ENCODE measurements at places on chromosomes 5 and 9. TPM values are rescaled to one million over a fixed set of nuclear protein-coding genes. Genes with fewer than 3 reads are reported as not detected.

The SLC4A9 gene
- not detected for total RNA-seq

The SOHLH1 gene
- total RNA-seq: not detected

The PTGDS gene
- total RNA-seq: 1.4 TPM

The PCDHGB7 gene
- 0.06 TPM for total RNA-seq

The CARD9 gene
- 0.34 TPM for total RNA-seq

The CMBL gene
- total RNA-seq: 19.1 TPM

The ADAMTS2 gene
- 0.08 TPM for total RNA-seq

The GRK6 gene
- 25.4 TPM for total RNA-seq

The OBP2B gene
- not detected for total RNA-seq

The GDNF gene
- total RNA-seq: 0.05 TPM

The RNF38 gene
- total RNA-seq: 11.5 TPM

The DDX4 gene
- 0.05 TPM for total RNA-seq

The FBP1 gene
- total RNA-seq: not detected

The COL5A1 gene
- 37.0 TPM for total RNA-seq

The STING1 gene
- 0.77 TPM for total RNA-seq

The RORB gene
- total RNA-seq: not detected

The SPOCK1 gene
- total RNA-seq: 24.2 TPM

The CCDC171 gene
- total RNA-seq: 0.33 TPM

The NR6A1 gene
- total RNA-seq: 1.9 TPM

The PCDHGC3 gene
- 6.6 TPM for total RNA-seq

The PCDHGA8 gene
- total RNA-seq: not detected

The PCDHB11 gene
- not detected for total RNA-seq

The PKD2L2 gene
- not detected for total RNA-seq

The KIAA1958 gene
- total RNA-seq: 1.5 TPM

The TXNDC8 gene
- not detected for total RNA-seq

The NAIF1 gene
- 8.2 TPM for total RNA-seq

The TLX3 gene
- total RNA-seq: not detected

The ADCY2 gene
- not detected for total RNA-seq

The PCDHGA7 gene
- total RNA-seq: 0.95 TPM

The SGTB gene
- 7.6 TPM for total RNA-seq

The NME5 gene
- total RNA-seq: not detected

The HAND1 gene
- total RNA-seq: 0.34 TPM

The OMD gene
- not detected for total RNA-seq

The ENTR1 gene
- 65.6 TPM for total RNA-seq

The RNF180 gene
- 0.42 TPM for total RNA-seq

The LRRC19 gene
- total RNA-seq: not detected

The ZNF608 gene
- total RNA-seq: 0.99 TPM

The CNTNAP3B gene
- 10.3 TPM for total RNA-seq
